ENCODE measurements at places on chromosomes 4 and X.

DNA sequence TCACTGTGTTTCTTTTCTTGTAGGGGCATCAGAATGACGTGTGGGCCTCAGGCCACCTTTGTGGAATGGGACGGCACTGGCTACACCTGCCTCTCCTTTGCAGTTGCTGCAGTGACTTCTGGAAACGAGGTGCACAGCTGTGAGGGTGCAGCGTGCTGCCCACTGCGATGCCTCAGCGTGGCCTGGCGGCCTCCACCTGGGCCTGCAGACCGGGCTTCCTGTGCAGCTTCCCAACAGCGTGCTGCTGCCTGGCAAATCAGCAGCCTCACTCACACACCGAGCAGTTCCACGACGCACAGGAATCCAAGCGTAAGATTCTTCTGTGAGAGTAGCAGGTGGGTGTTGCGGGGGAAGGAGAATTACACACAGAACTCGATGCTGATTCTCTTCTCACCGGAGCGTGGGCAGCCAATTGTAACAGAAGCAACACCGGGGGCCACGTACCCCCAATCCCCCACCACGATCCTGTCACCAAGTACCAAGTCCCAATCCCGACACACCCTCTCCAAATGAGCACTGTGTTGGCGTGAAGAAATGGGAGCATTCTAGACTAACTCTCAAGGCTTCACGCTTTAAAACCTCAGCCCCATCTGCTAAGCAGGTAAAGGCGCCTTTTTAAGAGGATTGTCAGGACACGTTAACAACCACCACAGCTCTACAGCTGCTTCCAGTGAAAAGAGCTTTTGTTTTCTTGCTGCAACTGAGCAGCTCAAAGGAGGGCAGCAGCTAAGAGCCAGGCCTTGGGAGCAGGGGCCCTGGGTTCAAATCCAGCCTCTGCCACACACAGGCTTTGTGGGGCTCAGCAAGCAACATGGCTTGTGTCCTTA is 16.9 kb downstream of the WDR1 start:
- DNase-seq: no peak

GRCh38 chr4:180240670-180241069 is 2002.5 kb upstream of the TENM3 start:
- no peak for DNase-seq

DNA sequence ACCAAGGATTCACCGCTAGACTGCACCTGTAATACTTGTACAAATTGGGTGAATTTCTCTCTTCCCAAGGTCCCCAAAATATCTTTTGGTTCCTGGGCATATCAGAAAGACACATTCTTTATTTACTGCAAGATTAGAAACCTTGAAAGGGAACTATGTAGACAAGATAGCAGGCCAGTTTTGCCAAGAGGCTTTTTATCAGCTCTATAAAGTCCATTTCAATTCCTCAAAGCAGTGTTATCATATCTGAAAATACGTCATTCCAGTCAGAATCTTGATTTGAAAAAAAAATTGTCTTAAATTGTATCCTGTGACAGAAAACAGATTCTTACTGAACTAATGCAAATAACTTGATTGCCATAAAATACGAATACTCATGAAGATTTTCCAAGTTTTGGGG is 37.0 kb upstream of the NSG1 start:
- no peak for DNase-seq

DNA sequence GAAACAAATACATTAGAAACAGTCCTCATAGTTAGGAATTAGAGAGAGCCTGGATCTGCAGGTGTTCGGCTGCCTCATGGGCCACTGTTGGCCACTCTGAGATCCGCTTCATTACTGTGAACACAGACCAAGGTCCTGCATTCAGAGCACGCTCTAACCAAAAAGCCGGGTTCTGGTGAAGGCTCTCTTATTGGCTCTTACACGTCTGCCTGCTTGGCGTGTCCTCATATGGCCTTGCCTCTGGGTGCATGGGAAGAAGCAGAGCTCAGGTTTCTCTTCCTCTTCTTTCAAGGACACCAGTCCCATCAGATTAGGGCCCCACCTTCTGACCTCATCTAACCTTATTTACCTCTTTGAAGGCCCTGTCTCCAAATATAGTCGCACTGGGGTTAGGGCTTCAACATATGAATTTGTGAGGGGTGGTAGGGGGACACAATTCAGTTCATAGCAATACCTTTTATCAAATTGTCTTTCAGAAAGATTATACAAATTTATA is 37.1 kb upstream of the ELF2 start:
- DNase-seq: no peak

GRCh38 chr4:110869114-110869513 is 246.2 kb upstream of the PITX2 start:
- peak; percentile 58 for DNase-seq

DNA sequence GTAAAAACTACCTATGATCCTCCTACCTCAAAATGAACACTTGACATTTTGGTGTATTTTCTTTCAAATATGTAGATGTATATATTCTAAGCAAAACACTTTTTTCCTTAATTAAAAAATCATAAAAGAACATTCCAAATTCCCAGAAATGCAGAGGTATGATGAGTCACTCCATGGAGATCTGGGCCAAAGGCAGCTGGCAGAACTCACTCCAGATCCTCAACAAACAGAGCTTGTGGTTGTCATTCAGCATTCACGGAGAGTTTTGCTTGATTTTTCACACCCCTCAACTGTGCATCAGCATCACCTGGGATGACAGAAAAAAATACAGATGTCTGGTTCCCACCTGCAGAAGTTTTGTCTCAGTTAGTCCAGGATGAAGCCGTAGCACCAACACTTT is 144.6 kb downstream of the KIT start:
- no peak for DNase-seq

DNA sequence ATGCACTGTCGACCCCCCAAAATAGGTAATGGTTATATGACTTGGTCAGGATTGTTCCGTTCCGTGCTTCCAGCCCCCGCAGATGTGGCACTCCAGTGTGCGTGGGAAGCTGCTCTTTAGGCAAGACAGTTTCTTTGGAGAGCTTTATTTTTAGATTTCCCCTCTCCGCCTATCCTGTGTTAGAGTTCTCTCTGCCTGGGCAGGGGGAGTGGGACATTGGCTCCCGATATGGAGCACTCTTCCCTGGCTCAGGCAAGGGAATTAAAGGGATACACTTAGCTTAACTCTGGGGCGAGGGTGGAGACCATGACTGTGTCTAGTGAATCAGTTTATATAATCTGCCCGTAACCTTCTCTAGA is 36.0 kb downstream of the DLG3 start:
- DNase-seq: no peak

DNA sequence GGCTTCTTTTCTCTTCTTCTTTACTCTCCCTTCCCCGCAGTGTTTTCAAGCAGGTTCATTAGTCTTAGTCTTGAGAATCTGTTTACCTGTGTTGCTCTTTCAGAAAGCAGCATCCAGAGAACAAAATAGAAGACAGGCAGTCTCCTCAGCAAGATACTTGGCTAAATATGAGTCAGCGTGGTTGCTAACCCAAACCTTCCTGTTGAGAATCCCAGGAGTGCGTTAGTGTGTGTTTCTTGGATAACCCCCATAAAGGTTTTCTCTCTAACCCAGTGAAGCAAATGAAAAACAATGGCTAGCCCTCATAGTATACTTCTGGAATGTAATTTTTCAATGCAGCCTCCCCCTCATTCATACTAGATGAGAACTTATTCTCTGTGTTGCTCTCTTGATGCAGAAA is 41.1 kb downstream of the BMPR1B start:
- peak; percentile 78 for DNase-seq

- DNase-seq: no peak
These were observed 7.7 kb downstream of the ABCD1 start for GRCh38 chrX:153732401-153732800.

Data from skeletal muscle cell (primary cell).